ENCODE measurements at places on chromosomes 6 and 20.

DNA sequence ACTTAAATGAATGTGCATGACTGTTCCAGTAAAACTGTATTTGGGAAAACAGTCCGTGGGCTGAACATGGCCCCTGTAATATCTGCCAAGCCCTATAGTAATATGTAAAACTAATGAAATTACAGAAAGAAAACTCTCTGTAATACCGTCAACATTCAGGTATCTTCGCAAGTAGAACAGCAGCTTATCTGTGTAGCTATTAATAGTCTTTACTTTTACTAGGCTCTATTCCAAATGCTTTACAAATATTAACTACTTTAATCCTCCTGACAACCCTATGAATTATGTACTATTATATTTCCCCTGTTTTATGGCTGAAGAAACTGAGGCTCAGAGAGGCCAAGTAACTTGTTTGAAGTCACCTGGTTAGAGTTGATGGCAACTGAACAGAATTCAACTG is 57.1 kb downstream of the DAAM2 start:
- DNase-seq = no peak

- DNase-seq = no peak
These were observed 42.3 kb downstream of the CCDC170 start for GRCh38 chr6:151536188-151536479.

GRCh38 chr6:156720691-156721685 is 56.2 kb upstream of the ARID1B start:
- no peak for DNase-seq

- DNase-seq = no peak
These were observed 48.4 kb downstream of the FOXF2 start for GRCh38 chr6:1437553-1438406.

Measured in stimulated activated CD4-positive, alpha-beta T cell treated with anti-CD3 and anti-CD28 coated beads, Interleukin-1b, Interleukin-23, amount 100 ng/mL, for 1 hour (primary cell).